MCF 10A (cell line): ENCODE measurements at places on chromosomes 16 and 17. TPM values are rescaled to one million over a fixed set of nuclear protein-coding genes. Genes with fewer than 3 reads are reported as not detected.

Gene ADCY9
- total RNA-seq, result 13.1 and 14.2 TPM in 2 replicates

Gene MYH2
- total RNA-seq, result not detected in 2 replicates

GRCh38 chr16:3028716-3029319 is 5.0 kb downstream of the THOC6 start:
- peaks cover 6% of the 10 kb centered on the region for H3K4me1 ChIP-seq
- DNase-seq, result no peak
- no peak overlapping the region for H3K4me3 ChIP-seq
- H3K36me3 ChIP-seq, result peaks cover 34% of the 10 kb centered on the region
- no peak overlapping the region for H3K27ac ChIP-seq

GRCh38 chr17:70622368-70623260 is 453.3 kb downstream of the KCNJ2 start:
- no peak overlapping the region for H3K4me3 ChIP-seq
- H3K36me3 ChIP-seq, result no peaks in the 10 kb centered on the region
- no peak overlapping the region for H3K27ac ChIP-seq
- H3K27me3 ChIP-seq, result no peaks in the 10 kb centered on the region
- peak; percentile 75 for DNase-seq

DNA sequence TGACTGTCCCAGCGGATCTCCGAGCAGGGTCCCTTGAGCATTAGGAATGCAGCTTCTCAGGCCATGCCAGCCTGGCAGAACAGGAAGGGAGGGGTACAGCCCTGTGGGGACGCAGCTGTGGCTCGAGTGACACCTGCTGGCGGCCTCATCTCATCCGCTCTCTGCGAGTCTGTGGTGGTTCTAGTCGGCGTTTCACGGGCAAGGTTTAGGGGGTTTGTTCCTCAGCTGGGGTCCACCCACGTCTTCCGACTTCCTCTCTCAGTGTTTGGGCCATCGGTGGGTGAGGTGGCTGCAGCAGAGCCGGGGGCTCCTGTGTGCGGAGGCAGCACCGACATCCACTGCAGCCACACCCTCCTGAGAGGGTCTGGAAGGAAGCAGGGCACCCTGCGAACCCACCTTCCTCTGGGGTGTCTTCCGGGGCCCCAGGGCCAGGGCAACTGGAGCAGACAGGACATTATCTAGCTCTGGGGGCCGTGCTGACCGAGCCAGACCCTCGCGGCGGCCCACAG is 33.3 kb downstream of the JPH3 start:
- peak overlapping the region; percentile 67 for H3K4me3 ChIP-seq
- no peak overlapping the region for H3K27ac ChIP-seq
- no peaks in the 10 kb centered on the region for H3K4me1 ChIP-seq

DNA sequence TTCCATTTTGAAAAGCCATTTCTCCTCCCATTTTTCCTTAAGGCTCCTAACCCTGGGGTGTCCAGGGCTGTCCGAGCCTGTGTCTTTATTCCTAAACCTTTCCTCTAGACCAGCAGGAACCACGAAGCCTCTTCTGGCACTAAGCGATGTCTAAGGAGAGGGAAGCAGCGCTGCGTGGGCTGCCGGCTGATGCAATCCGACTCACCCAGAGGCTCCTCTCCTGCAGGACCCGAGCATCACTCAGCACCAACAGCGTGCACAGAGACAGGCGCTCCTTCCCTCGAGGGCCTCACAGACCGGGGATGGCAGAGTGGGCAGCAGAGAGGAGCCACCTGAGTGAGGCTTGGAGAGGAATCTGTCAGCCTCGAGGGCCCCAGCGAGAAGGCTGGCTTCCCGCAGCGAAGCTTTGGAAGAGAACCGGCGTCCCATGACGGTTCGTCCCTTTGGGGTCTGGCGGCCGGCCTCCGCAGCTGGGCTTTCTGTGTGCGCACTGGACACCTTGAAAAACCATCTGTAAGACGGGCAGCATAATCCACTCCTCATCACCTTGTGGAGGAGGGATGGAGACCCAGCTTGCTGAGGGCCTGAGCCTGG is 174.3 kb downstream of the FOXL1 start:
- H3K27me3 ChIP-seq, result no peaks in the 10 kb centered on the region
- H3K27ac ChIP-seq, result peak overlapping the region; percentile 96
- DNase-seq, result no peak
- no peak overlapping the region for H3K4me3 ChIP-seq

GRCh38 chr17:82976982-82977488 is 102.4 kb upstream of the METRNL start:
- H3K4me1 ChIP-seq, result no peaks in the 10 kb centered on the region
- H3K36me3 ChIP-seq, result peaks cover 6% of the 10 kb centered on the region
- no peak for DNase-seq
- no peaks in the 10 kb centered on the region for H3K27me3 ChIP-seq
- no peak overlapping the region for H3K27ac ChIP-seq
- H3K4me3 ChIP-seq, result no peak overlapping the region

Gene RPTOR
- total RNA-seq, result 41.3 and 46.6 TPM in 2 replicates

Gene CSNK2A2
- total RNA-seq, result 91.7 and 97.2 TPM in 2 replicates

Gene STAT3
- total RNA-seq, result 89.2 and 115 TPM in 2 replicates

DNA sequence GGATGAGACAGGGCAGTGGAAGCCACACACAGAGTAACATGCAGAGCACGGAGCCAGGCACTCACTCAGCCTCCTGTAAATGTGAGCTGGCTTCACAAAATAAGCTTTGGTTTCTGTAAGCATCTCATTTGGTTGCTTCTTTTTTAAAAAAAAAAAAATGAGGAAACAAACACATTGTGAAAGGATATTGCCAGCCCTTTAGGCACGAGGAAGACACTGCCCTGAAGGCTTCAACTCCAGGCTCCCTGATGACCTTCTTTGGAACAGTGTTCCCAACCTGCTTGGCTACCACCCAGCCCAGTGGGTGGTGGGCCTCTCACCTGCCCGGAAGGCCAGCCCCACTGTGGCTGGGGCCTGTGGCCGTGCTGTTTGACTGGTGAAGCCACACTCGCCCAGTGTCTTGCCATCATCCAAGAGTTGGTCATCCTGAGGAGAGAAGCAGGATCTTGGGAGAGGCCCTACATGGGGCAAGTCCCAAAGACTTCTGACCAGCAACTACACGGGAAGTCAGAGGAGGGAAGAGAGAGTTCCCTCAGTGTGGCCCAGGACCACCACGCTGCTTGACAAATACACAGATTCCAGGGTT is 1.9 kb downstream of the ELOB start:
- peak overlapping the region; percentile 96 for H3K4me3 ChIP-seq
- peaks cover 24% of the 10 kb centered on the region for H3K4me1 ChIP-seq
- no peaks in the 10 kb centered on the region for H3K27me3 ChIP-seq
- no peak for DNase-seq
- H3K36me3 ChIP-seq, result peaks cover 59% of the 10 kb centered on the region
- peak overlapping the region; percentile 96 for H3K27ac ChIP-seq
